ENCODE measurements at places on chromosomes 6 and 20.

GRCh38 chr6:152087096-152087495 is 279.6 kb downstream of the ESR1 start:
- no peak for DNase-seq

- DNase-seq: no peak
Observed at GRCh38 chr20:3658716-3659491, 4.3 kb downstream of the GFRA4 start.

- no peak for DNase-seq
Observed at GRCh38 chr6:134103006-134103405, 50.6 kb upstream of the SLC2A12 start.

GRCh38 chr20:16459019-16459700 is 114.1 kb downstream of the KIF16B start:
- no peak for DNase-seq

DNA sequence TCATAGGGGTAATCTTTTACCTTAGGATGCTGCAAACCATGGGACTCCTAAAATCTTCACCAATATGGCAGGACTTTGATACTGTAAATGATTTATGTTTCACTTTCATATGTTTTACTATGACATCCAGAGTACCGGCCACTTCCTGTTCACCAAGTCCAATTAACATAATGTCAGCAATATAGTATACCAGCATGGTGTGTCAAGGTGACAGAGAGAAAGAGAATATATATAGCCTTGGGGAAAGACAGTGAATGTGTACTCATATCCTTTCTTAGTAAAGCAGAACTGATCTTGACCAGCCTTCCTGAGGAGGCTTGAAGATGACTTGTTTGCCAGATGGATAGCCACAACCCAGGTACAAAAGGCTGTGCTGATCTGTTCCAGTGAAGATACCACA is 127.9 kb downstream of the NRN1 start:
- no peak for DNase-seq

DNA sequence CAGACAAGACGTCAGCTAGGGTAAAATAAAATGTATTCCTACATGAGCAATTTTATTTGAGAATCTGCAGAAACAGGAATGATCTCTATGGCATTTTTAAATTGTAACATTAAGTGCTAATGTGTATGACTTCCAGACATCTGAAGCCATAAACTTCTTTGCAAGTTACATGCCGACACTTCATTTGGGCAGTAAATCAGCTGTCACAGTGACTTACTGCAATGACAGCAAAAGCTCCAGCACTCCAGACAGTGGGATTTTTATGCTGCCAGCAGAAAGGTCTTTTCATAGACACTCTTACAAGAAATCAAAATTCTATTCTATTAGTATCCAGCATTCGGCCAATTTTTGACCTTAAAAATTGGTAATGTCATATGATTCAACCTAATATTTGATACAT is 156.3 kb upstream of the SNX9 start:
- no peak for DNase-seq

GRCh38 chr20:47701612-47702011 is 83.7 kb downstream of the SULF2 start:
- DNase-seq: no peak
